GM12878 (cell line): ENCODE measurements at places on chromosomes 4 and X. TPM values are rescaled to one million over a fixed set of nuclear protein-coding genes. Genes with fewer than 3 reads are reported as not detected.

GRCh38 chr4:47882228-47882627 lies 32.2 kb downstream of the NFXL1 start:
- no peak for DNase-seq

DNA sequence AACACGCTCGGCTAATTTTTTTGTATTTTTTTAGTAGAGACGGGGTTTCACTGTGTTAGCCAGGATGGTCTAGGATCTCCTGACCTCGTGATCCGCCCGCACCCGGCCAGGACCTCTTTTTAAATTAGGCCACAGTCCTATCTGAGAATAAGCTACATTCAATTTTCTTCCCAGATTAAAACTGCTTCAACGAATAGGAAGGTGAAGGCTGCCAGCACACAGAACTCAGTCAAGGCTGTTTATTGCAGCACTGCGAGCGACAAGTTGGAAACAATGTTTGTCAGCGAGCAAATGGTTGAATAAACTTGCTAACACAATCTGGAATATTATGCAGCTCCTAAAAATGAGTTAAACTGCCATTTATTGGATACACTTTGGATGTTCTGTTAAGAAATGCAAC lies 1.9 kb downstream of the GRPEL1 start:
- no peak for DNase-seq

DNA sequence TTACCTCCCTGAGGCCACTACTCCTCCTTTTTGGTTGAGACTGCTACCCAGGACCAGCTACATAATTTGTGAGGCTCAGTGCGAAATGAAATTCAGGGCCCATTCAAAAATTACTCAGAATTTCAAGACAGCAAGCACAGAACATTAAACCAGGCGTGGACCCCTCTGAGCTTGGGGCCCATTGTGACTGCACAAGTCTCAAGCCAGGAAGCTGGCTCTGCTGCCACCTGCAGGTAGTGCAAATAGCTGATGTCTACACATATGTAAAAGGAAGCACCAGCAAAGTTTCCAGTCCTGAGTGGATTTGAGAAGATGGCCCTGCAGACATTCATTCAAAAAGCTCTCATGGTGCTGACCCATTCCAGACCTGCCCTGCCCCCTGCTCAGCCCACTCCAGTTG lies 213.4 kb upstream of the LNX1 start:
- DNase-seq, result peak; percentile 12

DNA sequence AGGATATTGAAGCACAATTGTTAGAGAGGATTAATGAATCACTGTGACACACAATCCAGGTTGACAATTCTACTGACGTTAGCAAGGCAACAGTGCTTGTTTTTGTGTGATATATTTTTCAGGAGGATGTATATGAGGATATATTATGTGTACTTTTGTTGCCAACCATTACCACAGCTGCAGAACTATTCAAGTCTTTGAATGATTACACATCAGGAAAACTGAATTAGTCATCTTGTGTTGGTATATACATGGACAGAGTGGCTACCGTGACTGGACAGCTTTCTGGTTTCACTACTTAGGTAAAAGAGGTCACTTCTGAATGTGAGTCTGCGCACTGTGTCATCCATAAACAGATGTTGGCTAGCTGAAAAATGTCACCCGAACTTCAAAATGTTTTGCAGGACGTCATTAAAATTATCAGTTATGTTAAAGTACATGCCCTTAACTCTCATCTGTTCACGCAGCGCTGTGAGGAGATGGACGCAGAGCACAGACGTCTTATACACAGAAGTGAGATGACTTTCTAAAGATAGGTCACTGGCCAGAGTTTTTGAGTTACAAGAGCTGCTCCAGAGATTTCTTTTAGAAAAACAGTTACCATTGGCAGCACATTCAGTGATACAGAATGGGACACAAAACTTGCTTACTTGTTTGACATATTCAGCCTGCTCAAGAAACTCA lies 69.0 kb downstream of the MRPL1 start:
- no peak for DNase-seq

DNA sequence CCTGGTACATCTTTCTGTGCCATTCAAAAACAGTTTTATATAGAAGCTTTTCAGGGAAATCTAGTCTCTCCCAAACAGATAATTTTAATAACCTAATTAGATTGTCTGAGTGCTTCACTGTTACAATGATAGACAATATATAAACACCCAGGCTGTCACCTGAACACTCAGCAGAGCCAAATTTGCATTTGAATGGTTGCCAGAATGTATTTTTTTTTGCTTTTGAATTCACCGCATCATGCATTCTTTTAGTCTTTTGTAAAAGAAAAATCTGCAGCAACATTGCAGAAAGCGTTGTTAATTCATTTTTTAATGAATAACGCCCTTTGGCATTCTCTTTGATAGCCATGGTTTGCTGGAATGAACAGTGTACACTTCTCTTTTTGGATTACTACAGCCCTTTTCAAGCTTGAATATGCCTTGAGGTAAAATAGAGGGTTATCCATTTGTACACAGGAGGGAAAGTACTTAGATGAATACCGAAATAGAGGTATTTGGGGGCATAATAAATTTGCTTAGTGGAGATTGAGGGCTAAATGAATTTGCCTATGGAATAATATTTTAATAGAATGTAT lies 175.0 kb upstream of the EPHA5 start:
- no peak for DNase-seq

GRCh38 chr4:75058486-75058885 lies 125.6 kb downstream of the PARM1 start:
- no peak for DNase-seq

GRCh38 chrX:23304881-23305280 lies 29.8 kb upstream of the PTCHD1 start:
- no peak for DNase-seq

Gene ZFP42
- 0.13 and 0.16 TPM in 2 replicates for total RNA-seq

Gene PCDH11X
- total RNA-seq, result not detected in 2 replicates

Gene NAA11
- total RNA-seq, result not detected in 2 replicates
